ENCODE measurements at places on chromosomes 16 and 17.

GRCh38 chr16:11180489-11180888, 75.5 kb downstream of the SOCS1 start:
- DNase-seq, result no peak

DNA sequence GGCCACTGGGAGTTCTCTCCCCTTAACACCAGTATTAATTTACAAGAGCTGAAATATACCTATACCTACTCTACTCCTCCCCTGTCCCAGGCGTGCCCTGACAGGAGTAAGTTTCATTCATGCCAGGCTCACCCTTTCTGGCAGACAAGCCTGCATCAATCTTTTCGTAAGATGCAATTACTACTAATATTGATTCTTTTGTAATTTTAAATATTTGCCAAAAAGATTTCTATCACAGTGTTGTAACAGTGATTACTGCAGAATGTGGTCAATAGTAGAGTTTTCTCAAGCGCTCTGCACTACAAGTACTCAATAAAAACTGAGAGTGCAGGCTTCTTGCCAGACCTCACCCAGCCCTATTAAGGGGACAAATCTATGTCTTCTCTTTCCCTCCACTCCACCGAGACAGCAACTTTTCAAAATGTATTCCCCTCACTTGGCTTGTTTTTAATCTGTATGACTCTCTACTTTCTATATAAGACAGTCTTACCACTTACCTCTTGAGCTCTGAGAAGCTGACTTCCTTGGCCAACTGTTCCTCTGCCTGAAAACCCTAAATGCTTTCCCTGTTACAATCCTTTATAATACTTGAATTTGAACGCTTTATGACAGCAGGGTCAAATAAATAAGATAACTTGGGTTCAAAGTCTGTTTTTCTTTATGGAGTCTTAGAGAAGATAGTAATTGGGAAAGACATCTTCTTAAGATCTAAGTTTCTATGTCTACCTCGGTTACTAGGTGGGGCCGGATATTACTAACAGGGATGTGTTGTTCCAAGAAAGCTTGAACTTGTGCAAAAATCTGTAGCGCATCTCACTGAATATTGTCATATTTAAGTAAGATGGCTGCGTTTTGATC, at the start of gene TMIGD1:
Gene TMIGD1, minus strand, starts transcription at position 555 of the 858 bp plus-strand sequence. CDS start 1,924 bp downstream, outside the sequence.
- DNase-seq, result no peak

DNA sequence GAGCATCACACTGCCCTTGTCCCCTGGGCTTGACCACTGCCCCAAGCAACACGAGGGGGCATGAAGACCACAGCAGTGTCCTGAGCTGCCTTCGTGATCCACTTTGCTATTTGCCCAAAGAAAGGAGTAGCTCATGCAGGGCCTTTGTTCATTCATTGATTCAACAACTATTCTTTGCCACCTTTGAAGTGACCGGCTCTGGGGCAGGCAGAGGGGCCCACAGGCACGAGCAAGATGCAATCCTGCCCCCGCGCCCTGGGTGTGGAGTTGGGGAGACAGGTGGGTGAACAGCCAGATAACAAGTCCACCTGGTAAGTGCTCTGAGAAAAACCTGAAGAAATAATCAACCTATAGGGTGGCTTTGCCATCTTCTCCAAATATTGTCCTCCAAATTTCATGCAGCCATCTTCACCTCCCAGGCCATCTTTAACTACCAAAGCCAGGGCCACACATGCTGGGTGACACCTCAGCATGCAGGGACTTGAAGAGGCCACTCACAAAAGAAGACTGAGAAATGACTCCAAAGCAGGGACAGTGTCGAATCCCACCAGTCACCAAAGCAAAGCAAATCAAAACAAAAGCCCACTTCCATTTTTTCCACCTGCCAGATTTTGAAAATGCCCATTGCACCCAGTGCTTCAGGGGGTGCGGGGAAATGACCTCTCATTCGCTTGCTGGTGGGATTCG, 18.2 kb upstream of the RBFOX3 start:
- DNase-seq, result no peak

GRCh38 chr17:48261297-48261880, 153.8 kb downstream of the SNX11 start:
- no peak for DNase-seq

- DNase-seq, result no peak
These were observed 1.3 kb downstream of the ARHGAP23 start for GRCh38 chr17:38429476-38430100.

GRCh38 chr16:54429029-54429428, 142.4 kb upstream of the IRX3 start:
- no peak for DNase-seq

DNA sequence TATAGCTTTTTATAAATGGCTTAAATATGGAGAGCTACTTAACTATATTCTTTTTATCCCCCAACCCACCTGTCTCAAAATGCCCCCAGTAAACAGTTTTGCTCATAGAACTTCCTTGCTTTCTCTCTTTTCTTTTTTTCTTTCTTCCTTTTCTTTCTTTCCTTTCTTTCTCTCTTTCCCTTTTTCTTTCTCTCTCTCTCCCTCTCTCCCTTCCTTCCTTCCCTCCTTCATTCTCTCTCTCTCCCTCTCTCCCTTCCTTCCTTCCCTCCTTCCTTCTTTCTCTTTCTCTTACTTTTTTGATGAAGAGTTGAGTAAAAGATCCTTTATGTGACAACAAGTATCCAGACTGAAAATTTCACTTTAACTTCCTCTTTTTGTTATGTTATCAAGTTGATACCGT, 48.2 kb downstream of the KCNJ2 start:
- DNase-seq, result no peak

DNA sequence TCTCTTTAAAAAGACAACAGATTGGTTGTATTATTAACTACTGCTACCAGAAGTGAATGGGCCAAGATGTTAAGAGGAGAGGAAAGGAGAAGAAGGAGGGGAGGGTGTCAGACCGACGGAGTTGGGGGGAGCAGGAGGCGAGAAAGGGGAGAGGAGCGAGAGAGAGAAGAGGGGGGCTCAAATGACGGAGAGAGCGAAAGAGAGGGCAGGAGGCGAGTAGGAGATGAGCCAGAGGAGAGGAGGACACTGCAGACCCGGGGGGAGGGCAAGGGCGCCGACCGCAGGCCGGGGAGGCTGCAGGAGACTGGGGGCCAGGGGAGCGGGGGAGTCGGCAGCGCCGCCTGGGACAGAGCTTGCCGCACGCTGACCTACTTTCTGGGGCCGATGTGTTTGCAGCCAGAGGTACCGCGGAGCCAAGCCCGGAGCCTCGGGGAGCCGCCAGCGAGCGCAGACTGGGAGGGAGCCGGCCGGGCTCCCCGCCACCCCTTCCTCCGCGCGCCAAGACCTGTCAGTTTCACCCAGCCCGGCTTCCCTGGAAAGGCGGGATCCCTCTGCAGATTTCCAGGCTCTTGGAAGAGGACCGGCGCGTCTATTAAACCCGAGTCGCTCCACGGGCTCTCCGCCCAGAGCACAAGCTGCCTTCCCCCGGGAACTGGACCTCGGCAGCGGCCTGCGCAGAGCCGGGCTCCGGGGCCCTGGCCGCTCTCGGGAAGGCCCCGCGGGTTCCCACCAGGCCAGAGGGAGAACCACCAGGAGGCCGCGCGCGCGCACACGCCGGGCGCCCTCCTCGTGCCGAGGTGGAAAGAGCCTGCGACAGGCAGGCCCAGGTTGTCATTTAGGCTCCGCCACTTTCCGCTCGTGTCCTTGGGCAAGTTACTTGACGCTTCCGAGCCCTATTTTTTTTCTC, 74.6 kb downstream of the CMC2 start:
- peak; percentile 89 for DNase-seq

DNA sequence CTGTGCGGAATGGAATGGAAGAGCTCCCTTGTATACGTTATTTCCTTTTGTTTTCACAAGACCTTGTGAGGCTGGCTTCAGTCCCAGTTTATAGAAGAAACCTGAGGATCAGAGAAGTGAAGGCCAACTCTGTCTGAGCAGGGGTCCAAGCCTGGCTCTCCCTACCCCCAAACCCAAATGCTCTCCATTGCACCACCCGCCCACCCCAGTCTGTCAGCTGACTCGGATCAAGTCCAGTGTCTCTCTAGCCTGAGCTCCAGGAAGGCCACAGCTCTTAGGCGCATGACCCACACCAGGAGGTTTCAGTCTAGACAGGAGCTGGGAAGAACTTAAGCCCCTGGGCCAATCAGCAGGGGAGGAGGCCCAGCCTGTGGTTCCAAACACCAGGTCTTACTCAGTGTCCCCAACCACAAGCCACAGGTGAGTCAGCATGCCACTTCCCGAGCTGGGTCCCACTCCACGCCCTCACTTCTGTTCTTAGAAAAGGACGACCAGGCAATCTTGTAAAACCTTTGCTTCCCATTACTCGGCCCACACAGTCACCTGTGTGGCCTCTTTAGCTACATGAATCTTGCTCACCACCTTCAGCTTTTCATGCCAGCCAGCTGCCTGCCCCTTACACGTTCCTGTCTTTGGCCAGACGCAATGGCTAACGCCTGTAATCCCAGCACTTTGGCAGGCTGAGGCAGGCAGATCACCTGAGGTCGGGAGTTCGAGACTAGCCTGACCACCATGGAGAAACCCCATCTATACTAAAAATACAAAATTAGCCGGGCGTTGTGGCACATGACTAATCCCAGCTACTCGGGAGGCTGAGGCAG, 27.8 kb downstream of the TK2 start:
- peak; percentile 61 for DNase-seq

- DNase-seq, result no peak
These were observed 7.3 kb downstream of the PMFBP1 start for GRCh38 chr16:72164691-72165090.

- DNase-seq, result no peak
These were observed 64.4 kb upstream of the TBX2 start for GRCh38 chr17:61335105-61335844.

- no peak for DNase-seq
These were observed 234.3 kb upstream of the TNRC6C start for GRCh38 chr17:77723909-77724875.

DNA sequence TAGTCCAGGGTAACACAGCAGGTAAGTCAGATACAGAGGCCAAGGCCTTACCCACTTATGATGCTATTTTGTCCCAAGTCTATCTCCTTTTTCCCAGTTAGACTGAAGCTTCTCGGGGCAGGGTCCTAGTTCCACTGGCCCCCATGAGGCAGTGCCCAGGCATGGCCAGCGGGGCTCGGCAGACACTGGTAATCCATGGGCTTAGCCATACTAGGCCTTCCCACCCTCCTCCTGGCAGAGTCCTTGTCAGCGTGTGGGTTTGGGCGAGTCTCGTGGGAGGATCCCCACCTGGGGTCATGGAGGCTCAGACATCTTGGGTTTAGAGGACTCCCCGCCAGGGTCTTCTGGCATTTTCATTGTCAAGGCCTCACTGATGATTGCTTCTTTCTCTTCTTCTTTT, 84.7 kb upstream of the BRD7 start:
- DNase-seq, result no peak

- no peak for DNase-seq
These were observed 27.0 kb upstream of the NF1 start for GRCh38 chr17:31067691-31068184.

GRCh38 chr16:76183647-76184046, 93.6 kb upstream of the CNTNAP4 start:
- DNase-seq, result no peak

GRCh38 chr16:8673611-8674412, 605 bp upstream of the ABAT start:
- no peak for DNase-seq

Data from femur (tissue), 1 donor.